NCI-H226 (cell line): ENCODE measurements at places on chromosomes 13 and 19.

GRCh38 chr13:74062933-74063332 is 71.3 kb downstream of the KLF12 start:
- no peak for DNase-seq

DNA sequence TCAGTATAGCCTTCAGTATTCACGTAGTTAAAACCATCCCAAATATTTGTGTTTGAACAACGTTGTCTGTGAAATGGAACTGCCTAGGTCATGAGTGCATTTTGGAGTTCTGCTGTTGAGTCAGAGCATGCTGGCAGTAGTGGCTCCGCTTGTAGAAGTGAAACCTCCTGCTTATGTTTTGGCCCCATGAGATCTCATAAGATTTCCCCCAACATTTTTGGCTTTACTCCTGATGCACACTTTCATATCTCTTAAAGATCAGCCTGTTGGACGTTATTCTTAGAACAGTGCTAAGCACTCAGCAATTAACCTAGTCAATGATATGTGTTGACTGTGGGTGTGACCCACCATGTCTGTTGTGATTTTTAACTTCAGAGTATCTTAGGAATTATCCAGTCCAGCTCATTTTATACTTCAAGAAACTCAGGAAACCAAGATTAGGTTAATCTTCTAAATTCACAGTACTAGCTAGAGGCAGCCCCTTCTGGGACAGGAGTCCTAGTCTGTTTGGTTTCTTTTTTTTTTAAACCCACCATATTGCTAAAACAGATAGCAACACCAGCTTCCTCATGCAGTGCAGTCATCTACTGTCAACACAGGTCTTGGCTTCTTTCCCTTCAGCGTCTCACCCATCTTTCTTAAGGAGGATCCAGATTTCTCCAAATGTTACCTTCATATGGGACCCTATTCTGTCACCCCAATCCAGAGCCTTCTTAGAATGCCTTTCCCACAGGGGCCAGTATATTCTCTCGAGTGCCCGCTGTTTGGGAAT is 26.2 kb downstream of the RAP2A start:
- DNase-seq, result no peak

GRCh38 chr13:113782472-113782871 is 23.4 kb downstream of the TMEM255B start:
- no peak for DNase-seq

DNA sequence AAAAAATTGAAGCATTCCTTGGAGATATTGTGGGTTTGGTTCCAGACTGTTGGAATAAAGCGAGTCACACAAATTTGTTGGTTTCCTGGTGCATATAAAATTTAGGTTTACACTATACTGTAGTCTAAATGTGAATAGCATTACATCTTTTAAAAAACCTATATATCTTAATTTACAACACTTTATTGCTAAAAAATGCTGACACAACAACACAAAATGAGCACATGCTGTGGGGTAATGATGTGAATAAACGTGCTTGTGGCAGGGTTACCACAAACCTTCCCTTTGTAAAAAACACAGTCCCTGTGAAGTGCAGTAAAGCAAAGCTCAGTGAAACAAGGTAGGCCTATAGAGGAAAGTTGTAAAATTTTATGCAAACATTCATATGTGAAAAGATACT is 27.7 kb downstream of the MPHOSPH8 start:
- DNase-seq, result no peak
